ENCODE measurements at places on chromosomes 2 and 18.
A peak's percentile ranks its signal among the peaks of the same experiment; 100 is the strongest.

GRCh38 chr18:76951456-76952247 lies 129.3 kb downstream of the ZNF236 start:
- DNase-seq: no peak

- DNase-seq: no peak
These were observed 71.5 kb downstream of the EDAR start for GRCh38 chr2:108917526-108917925.

DNA sequence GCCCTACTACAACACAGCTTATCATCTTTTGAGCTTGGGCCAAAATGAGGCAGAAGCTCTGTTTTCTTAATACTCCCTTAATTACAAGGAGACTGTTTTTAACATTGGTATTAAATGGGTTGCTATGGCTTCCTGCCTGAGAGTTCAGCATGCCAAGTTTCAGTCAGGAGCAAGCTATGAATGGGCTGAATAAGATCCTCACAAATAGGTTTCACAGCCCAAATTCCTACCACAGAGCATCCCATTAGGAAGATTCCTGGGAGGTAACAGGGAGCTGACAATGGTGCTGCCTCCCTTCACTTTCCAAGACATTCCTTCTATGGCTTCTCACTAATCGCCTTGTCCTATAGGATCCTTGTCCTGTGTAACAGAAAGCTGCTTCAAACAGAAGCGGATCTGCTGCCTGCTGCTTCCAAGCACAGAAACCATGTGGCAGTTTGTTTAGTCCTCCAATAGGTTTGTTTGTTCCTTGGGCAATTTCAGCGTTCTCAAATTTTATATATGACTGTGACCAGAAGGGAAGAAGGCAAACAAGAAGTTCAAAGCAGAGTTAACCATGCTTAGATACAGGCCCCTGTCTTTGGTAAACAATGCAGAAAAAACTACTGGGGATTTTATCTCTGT lies 70.9 kb downstream of the NCKAP5 start:
- DNase-seq: peak; percentile 11

GRCh38 chr2:105723431-105723830 lies 21.3 kb upstream of the NCK2 start:
- DNase-seq: no peak

GRCh38 chr2:128195435-128195984 lies 104.5 kb downstream of the UGGT1 start:
- no peak for DNase-seq

GRCh38 chr2:190477661-190478454 lies 56.7 kb downstream of the NEMP2 start:
- peak; percentile 31 for DNase-seq

- DNase-seq: no peak
These were observed 13.2 kb upstream of the FHOD3 start for GRCh38 chr18:36284268-36284667.

GRCh38 chr2:210366675-210367080 lies 51.7 kb upstream of the MYL1 start:
- no peak for DNase-seq

GRCh38 chr18:23451491-23451890 lies 1.6 kb upstream of the RIOK3 start:
- DNase-seq: no peak

- peak; percentile 70 for DNase-seq
These were observed 186.8 kb upstream of the RND3 start for GRCh38 chr2:150674283-150674682.

- DNase-seq: no peak
These were observed 2.9 kb upstream of the NPPC start for GRCh38 chr2:231928901-231929725.

- DNase-seq: peak; percentile 100
These were observed 18.4 kb downstream of the ATOH8 start for GRCh38 chr2:85772019-85772745.

DNA sequence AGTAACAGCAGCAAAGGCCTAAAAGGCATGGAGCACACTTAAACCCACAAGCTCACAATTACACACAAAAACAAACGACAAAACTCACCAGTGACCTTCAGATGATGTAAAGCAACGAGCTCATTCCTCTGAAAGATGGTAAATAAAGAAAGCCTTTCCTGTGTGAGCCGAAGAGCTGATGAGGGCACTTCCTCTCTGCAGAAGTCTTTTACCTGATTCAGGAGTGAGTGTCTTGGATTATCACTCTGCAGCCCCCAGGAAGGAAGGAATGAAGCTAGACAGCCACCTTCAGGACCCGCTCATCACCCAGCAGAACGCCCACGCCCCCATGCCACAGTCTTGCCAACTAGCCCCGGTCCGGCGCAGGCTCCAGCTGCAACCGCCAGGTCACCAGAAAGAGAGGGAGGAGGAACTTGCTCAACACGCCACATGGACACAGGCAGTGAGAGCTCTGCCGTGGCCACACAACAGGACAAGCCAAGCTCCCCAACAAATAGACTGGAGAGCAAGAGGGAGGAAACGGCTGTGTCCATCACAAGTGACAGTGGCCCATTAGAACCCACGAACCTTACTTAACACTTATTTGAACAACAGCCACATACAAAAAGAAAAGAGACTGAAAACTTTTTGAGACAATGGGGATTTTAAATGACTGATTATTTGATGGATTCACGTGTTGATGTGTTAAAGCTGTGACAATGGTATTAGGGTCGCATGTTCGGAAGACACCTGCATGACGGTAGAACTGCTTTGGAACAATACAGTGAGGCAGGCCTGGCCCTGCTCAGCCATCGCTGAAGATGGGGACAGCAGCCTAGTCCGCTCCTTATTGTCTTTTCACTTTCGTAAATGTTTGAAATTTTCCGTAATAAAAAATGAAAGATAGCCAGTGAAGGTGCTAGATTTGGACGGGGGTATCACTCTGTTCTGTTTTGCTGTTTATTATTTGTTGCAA lies 127.3 kb downstream of the HDAC4 start:
- DNase-seq: no peak

DNA sequence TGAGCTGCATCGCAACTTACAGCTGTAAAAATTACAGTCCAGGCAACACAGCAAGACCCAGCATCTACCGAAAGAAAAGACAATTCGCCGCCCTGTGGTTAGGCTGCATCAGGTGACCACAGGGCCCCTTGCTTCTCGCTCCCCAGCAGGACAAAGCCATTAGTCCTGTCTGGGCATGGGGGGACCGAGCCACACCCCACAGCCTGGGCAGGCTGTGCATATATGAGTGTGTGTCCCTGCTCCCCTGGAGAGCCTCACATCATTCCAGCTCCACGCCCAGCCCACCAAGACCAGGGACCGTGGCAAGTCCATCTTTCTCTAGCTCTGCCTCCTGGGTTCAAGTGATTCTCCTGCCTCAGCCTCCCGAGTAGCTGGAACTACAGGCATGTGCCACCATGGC lies 33.9 kb downstream of the SNORC start:
- no peak for DNase-seq

DNA sequence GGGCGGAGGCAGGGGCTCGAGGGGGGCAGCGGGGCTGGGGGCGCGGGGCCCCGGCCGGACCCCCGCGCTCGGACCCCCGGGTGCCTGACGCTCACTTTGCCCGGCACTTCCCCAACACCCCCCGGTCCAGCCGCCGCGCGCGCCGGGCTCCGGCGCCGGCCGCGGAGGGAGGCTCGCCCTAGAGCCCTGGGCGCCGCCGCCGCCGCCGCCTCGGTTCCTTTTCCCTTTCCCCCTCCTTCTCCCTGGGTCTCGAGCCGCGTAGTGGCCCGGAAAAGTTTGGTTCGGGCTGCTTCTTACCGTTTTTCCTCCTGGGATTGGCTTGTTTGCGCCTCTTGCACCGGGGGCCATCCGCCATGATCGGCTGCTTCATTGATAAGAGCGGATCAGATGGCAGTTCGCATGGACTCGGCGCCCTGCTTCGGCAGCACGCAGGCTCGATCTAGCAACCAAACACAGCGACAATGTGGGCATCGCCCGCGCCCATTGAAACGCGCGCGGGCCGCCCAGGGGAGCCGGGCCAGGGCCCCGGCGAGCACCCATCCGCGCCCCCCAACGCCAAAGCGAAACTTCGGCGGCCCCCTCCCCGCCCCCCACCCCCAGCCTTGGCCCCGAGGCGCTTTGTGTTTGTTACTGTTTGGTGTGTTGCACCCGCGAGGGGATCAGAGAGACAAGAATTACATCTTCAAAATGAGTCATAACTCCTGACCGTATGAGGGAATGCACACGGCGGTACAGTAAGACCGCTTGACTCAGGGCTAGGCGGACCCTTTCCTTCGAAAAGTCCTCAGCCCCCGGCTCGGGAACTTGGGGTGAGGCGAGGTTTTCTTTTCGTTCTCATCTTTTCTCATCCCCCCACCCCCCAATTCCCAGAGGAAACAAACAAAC lies 2.7 kb downstream of the ZEB2 start:
- DNase-seq: peak; percentile 93

DNA sequence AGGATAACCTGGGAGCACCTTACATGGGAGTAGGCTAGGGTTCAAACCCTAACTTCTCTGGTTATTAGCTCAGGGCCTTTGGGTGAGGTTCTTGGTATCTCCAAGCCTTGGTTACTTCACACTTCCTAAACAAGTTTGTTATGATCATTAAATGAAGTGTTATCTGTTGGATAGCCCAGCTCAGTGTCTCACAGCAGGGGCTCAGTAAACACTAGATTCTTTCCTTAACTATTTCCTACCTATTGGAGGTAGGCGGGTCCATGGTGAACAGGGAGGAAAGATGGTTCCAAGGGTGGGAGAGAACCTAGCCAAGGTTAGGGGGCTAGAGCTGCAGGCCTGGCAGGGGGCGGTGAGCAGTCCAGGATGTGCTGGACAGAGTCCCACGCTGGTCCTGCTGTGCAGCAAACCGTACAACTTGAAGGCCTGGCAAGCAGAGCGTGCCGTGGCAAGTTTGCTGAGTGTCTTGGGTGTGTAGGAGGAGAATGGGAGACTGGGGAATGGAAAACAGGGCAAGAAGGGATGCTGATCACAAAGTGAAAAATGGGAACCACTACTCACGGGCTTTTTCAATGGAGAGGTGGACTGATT lies 259.1 kb downstream of the PRKCE start:
- no peak for DNase-seq

DNA sequence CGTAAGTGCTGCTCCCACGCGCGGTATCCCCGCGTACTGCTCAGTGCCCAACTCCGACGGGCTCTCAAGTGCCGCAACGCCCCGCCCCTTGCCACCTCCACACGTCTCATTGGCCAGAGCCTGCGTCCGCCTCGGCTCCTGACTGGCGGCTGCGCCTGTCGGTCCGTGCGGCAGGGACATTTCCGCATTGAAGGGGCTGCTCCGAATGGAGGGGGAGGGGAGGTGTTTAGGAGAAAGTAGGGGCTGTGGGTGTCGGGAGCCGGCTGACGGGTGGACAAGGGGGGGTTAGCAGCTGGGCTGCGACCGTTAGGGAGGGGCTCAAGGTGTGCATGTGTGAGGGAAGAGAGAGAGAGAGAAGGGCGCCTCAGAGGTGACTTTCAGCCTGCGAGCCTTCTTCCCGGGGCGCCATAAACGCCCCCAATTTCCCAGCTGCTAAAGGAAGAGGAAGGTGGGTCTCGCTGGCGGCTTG lies 877 bp upstream of the UGP2 start:
- DNase-seq: peak; percentile 96

DNA sequence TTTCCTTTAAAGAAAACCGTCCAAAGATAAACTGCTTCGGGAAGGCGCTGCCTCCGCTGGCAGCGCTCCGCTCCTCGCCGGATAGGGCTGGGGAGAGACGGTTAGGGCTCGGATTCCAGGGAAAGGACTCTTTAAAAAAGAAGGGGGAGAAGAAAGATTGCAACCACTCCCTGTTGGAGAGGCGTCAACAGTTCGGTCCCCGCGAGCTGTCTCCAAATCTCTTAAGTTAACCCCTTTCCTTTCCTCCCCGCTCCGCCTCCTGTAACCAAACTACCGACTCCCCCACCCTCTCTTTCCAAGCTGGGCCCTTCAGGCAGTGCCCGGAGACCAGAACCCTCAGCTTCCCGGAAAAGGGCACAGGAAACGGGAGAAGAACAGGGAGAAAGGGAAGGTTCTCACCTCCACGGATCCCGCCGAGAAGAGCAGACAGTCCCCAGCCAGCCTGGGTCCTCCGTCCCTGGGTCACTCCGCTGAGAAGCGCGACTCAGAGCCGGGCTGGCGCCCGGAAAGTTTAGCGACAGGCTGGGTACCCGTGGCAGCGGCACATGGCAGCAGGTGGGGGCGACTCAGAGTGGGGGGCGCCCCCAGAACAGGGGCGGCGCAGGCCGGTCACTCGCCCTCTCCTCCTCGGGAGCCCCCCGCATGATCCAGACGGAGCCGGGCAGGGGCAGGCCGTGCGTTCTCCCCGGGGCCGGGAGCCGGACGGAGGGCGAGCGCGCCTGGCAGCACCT lies 675 bp downstream of the FZD5 start:
- peak; percentile 54 for DNase-seq

- no peak for DNase-seq
These were observed 3.5 kb downstream of the PTPN2 start for GRCh38 chr18:12880541-12880910.

DNA sequence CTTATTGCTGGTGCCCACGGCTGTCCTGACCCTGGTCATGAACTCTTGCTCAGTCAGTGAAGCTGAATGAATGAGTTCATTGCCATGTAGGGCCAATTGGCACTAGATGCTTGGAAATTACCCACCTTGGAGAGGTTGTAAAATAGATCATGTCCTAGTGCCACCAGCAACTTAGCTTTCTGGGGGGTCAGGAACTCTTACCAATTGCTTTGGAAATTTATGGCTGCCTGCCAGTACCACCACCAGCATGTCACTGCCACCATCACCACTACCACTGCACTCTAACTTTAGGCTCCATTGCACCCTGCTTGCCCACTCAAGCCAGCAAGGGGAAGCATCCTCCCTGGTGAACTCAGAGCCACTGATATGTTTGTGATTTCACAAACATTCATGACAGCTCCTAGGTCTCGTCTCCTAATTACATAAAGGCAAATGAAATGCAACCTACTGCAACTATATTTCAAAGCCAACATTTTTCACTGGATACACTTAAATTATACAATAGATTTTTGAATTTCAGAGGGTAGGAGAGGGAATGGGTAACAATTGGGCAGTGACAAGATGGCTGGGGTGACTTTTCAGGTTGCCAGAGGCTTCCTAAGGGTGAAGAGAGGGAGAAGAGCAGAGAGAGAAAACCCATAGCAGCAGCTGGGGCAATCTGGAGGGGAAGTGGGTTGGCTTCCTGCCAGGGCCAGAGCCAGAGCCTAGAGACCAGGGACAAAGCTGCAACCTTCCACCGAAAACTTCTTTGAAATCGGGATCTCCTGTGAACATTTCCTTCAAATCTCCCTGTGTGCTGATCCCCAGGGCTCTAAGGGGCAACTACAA lies 3.5 kb upstream of the EMILIN1 start:
- DNase-seq: no peak
